Activated T-helper 17 cell treated with anti-CD3 and anti-CD28 coated beads, Interleukin-2, amount 50 U/mL, for 72 hours (primary cell): ENCODE measurements at places on chromosomes 2 and 18. TPM values are rescaled to one million over a fixed set of nuclear protein-coding genes. Genes with fewer than 3 reads are reported as not detected.

The TBC1D8 gene
- total RNA-seq, result 0.95 TPM

GRCh38 chr2:237304763-237305514, 109.0 kb downstream of the COL6A3 start:
- ATAC-seq, result no peak
- H3K4me3 ChIP-seq, result no peak overlapping the region
- H3K36me3 ChIP-seq, result no peaks in the 10 kb centered on the region
- no peak overlapping the region for H3K27ac ChIP-seq

GRCh38 chr2:158460632-158461297, 4.0 kb downstream of the PKP4 start:
- no peak for ATAC-seq
- no peaks in the 10 kb centered on the region for H3K27me3 ChIP-seq
- peak overlapping the region; percentile 18 for H3K4me3 ChIP-seq
- H3K27ac ChIP-seq, result no peak overlapping the region
- no peaks in the 10 kb centered on the region for H3K36me3 ChIP-seq
- H3K4me1 ChIP-seq, result peaks cover 22% of the 10 kb centered on the region

DNA sequence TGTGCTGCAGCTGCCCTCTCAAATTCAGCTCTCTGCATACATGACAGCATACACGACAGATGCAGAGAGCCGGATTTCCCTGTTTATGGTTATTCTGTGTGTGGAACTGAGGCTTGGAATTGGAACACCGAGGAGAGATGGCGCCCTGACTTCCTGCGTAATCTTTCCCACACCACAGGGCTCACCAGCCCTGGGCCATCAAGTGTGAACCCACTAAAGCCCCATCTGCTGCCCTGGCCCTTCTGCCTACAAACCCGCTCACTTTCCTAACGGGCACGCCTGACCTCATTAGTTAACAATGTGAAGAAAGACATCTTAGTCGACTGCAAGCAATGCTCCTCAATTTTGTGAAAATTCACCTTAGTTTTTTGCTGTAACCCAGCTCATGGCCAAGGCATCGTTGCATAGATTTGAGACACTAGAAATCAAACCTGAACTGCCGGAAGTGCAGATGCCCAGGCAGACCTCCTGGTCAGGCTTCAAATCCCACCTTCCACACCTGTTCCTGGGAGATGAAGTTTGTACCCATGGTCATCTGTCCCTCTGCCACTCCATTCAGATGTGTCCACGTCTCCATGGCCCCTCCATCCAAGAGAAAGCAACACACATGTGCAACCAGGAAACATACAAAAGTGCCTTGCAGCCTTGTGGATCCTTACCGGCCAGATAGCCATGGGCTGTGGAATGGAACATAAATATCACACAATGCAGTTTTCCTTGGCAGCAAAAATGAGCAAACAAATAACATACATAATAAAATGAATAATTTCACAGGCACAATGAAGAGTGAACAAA, 5.0 kb upstream of the CIDEA start:
- no peaks in the 10 kb centered on the region for H3K4me1 ChIP-seq
- no peak overlapping the region for H3K27ac ChIP-seq
- H3K36me3 ChIP-seq, result no peaks in the 10 kb centered on the region
- ATAC-seq, result no peak
- peaks cover 34% of the 10 kb centered on the region for H3K27me3 ChIP-seq
- H3K4me3 ChIP-seq, result no peak overlapping the region

DNA sequence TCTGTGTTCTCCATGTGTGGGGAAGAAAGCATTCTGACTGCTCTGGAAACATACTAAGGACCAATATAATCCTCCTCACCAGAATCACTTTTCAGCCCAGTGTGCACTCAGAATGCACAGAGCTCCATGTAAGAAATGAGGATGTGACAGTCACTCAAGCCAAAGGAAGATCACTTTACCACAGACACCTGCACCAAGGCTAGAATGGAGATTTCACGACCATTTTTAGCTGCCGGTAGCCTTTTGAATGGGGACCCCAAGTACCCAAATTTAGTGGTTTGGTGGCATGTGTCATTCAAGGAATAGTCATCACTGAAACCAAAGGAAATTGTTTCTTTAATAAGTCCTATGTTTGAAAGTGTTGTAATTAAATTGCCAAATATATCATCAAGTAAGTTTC, 613.2 kb upstream of the ACVR2A start:
- H3K27me3 ChIP-seq, result no peaks in the 10 kb centered on the region
- H3K4me3 ChIP-seq, result peak overlapping the region; percentile 58
- no peaks in the 10 kb centered on the region for H3K36me3 ChIP-seq
- peaks cover 12% of the 10 kb centered on the region for H3K4me1 ChIP-seq

The MC2R gene
- total RNA-seq, result not detected

The LRRC30 gene
- not detected for total RNA-seq

- no peak overlapping the region for H3K27ac ChIP-seq
- H3K36me3 ChIP-seq, result no peaks in the 10 kb centered on the region
- ATAC-seq, result no peak
- H3K4me1 ChIP-seq, result no peaks in the 10 kb centered on the region
- no peak overlapping the region for H3K4me3 ChIP-seq
These were observed 124.7 kb downstream of the PPP1R1C start for GRCh38 chr2:182110347-182110746.

The SCN2A gene
- 0.05 TPM for total RNA-seq

DNA sequence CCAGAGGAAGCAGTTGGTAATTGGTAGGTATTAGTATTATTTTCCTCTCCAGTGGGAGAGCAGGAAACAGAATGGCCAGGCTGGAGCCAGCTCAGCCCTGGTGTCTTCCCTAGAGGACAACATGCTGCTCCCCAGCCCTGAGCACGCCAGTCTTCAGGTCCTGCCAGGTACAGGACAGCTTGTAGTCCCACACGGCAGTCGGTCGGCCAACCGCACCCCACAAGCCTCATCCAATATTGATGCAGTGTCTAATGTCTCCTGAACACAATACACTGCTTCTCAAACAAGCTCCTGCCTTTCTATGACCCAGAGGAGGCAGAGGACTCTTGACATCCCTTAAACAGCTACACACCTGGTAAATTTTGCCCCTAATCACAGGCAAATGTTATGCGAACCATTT, 71.0 kb upstream of the PPP1CB start:
- H3K27ac ChIP-seq, result peak overlapping the region; percentile 82
- ATAC-seq, result no peak
- peak overlapping the region; percentile 47 for H3K4me3 ChIP-seq
- no peaks in the 10 kb centered on the region for H3K36me3 ChIP-seq

The REG3A gene
- not detected for total RNA-seq

The COL5A2 gene
- 0.77 TPM for total RNA-seq

The RIF1 gene
- 75.9 TPM for total RNA-seq

The SATB2 gene
- 0.15 TPM for total RNA-seq

GRCh38 chr2:58800881-58801280, 559.8 kb upstream of the FANCL start:
- no peak for ATAC-seq
- no peak overlapping the region for H3K4me3 ChIP-seq
- no peaks in the 10 kb centered on the region for H3K4me1 ChIP-seq
- no peaks in the 10 kb centered on the region for H3K36me3 ChIP-seq
- H3K27ac ChIP-seq, result no peak overlapping the region
- H3K27me3 ChIP-seq, result no peaks in the 10 kb centered on the region

- no peaks in the 10 kb centered on the region for H3K36me3 ChIP-seq
- no peak for ATAC-seq
- no peaks in the 10 kb centered on the region for H3K4me1 ChIP-seq
- H3K27ac ChIP-seq, result no peak overlapping the region
- H3K27me3 ChIP-seq, result no peaks in the 10 kb centered on the region
- no peak overlapping the region for H3K4me3 ChIP-seq
These were observed 500.7 kb downstream of the RIT2 start for GRCh38 chr18:42614619-42615293.

DNA sequence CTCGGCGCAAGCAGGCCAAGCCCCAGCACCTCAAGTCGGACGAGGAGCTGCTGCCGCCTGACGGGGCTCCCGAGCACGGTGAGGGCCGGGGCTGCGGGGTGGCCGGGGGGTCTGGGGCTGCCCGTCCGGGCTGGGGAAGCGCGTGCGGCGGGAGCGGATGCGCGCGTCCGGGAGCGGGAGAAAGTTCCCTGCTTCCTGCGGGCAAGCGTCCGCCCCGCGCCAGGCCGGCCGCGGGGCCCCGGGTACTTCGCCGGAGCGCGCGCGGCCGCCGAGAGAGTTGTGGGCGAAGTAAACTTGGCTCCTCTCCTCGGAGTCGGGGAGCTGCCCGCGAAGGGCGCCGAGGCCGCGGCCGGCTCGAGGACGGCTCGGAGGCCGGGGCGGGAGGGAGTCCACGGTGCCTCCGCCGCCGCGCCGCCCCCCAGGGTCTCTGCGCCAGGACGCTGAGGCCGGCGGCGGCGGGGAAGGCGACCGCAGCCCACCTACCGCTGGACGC, 707 bp downstream of the SALL3 start:
- H3K27ac ChIP-seq, result no peak overlapping the region
- peaks cover 62% of the 10 kb centered on the region for H3K27me3 ChIP-seq
- peaks cover 6% of the 10 kb centered on the region for H3K4me1 ChIP-seq
- peaks cover 15% of the 10 kb centered on the region for H3K36me3 ChIP-seq

DNA sequence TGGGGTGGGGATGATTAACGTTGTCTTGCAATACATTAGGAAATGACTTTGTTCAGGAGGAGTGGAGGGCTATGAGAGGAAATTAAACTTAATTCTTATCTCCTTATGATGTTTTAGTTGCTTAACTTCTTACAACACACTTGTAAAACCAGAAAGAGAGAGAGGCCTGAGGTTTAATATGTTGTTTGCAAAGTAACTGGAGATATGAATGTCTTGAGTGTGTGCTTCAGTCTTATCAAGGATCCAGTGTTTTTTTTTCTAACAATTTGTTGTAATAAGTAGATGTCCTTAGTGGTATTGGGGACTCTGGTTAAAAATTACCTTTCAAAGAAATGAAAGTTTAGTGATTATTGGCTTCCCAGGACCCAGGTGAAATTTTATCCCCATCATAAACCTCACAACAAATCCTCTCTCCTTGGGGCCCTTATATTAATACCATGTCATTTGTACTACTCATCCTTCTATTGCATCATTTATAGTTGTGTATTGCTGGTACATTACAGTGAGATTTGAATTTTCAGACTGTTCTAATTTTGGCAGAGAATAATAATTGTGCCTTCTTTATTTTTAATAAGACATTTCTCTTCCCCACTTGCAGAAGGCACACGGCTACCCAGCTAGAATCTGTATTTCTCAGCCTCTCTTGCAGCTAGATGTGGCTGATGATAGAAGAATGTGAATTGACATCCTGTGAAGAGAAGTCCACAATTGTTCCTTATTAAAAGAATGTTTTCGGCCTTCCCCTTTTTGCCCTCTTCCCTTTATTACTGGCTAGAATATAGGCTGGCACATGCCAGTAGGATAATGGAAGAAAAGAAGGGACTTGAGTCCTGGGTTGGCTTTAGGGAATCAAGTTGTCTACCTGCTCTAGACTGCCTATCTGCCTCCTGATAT, 91.9 kb upstream of the CXCR4 start:
- ATAC-seq, result no peak
- no peak overlapping the region for H3K4me3 ChIP-seq
- H3K27me3 ChIP-seq, result no peaks in the 10 kb centered on the region
- H3K36me3 ChIP-seq, result no peaks in the 10 kb centered on the region
- peaks cover 38% of the 10 kb centered on the region for H3K4me1 ChIP-seq

- no peak overlapping the region for H3K27ac ChIP-seq
- no peaks in the 10 kb centered on the region for H3K36me3 ChIP-seq
- H3K4me1 ChIP-seq, result no peaks in the 10 kb centered on the region
- H3K4me3 ChIP-seq, result no peak overlapping the region
These were observed 2.2 kb upstream of the DSC2 start for GRCh38 chr18:31104444-31104843.

The KIAA2012 gene
- total RNA-seq, result not detected

DNA sequence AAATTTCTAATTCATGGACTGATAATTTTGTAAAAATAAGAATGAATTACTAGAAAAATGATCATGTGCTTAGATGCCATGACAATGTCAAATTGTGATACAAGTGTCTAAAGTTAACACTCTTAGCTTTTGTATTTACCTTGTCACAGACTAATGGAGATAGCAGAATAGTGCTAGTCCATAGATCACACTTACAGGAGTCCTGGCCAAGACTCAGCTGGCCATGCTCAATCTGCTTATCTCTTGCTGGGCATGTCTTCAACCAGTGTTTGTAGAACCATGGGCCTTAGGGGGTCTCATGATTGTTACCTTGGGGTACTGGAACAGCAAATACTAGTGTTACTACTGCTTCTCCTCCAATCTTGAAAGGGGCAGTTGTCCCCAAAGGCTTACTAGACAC, 44.0 kb downstream of the TET3 start:
- no peak for ATAC-seq
- peaks cover 19% of the 10 kb centered on the region for H3K36me3 ChIP-seq
- no peaks in the 10 kb centered on the region for H3K27me3 ChIP-seq
- peaks cover 45% of the 10 kb centered on the region for H3K4me1 ChIP-seq
- H3K4me3 ChIP-seq, result peak overlapping the region; percentile 87
- no peak overlapping the region for H3K27ac ChIP-seq

DNA sequence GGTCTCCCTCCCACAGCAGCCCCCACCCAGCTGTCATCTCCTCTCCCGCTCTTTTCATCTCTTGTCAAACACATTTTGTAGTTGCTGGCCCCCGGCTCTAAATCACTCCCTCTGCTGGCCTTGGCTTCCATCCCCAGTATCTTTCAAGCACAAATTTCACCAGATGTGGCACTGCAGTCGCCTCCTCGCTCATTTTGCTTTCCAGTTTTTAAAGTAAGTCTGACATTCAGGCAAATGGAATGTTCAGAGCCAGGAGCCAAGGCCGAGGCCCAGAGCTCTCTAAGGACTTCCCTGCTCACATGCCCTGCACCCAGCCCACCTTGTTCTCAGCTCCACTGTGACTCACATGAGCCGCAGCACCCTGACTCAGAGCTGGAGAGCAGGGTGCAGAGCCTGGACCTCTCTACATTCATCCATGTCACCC, 158.4 kb downstream of the GALNT14 start:
- no peaks in the 10 kb centered on the region for H3K36me3 ChIP-seq
- no peak overlapping the region for H3K4me3 ChIP-seq
- H3K27ac ChIP-seq, result no peak overlapping the region
- peaks cover 34% of the 10 kb centered on the region for H3K27me3 ChIP-seq
- no peaks in the 10 kb centered on the region for H3K4me1 ChIP-seq
- ATAC-seq, result peak; percentile 64

DNA sequence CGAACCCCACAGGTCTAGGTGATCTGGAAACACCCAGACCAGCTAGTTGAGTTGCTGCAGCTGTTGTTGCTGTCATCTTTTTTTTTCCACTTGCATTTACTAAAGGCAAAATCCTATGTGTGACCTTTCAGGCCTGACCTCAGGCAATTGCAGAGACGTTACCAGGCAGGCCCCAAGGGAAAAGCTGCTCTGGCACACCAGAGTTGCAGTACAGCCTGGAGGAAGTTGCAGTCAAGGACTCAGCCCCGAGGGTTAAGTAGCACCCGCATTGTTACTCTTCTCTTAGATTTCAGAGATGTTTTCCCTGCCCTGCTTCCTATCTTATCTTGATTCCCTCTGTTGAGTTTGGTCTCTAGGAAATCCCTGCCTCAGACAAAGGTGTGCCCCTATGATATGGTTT, 45.2 kb upstream of the SMAD2 start:
- no peaks in the 10 kb centered on the region for H3K4me1 ChIP-seq
- no peak overlapping the region for H3K27ac ChIP-seq
- H3K27me3 ChIP-seq, result peaks cover 12% of the 10 kb centered on the region
- no peak for ATAC-seq
- H3K4me3 ChIP-seq, result no peak overlapping the region

- H3K4me1 ChIP-seq, result no peaks in the 10 kb centered on the region
- no peak overlapping the region for H3K27ac ChIP-seq
- H3K36me3 ChIP-seq, result no peaks in the 10 kb centered on the region
- peaks cover 4% of the 10 kb centered on the region for H3K27me3 ChIP-seq
- H3K4me3 ChIP-seq, result no peak overlapping the region
- ATAC-seq, result no peak
These were observed 57.2 kb upstream of the TACR1 start for GRCh38 chr2:75256485-75256884.

The ALPP gene
- total RNA-seq, result 0.19 TPM

GRCh38 chr2:56197816-56198215, 14.0 kb downstream of the CCDC85A start:
- H3K4me1 ChIP-seq, result no peaks in the 10 kb centered on the region
- no peaks in the 10 kb centered on the region for H3K27me3 ChIP-seq
- H3K36me3 ChIP-seq, result no peaks in the 10 kb centered on the region
- no peak for ATAC-seq
- H3K4me3 ChIP-seq, result no peak overlapping the region
